ENCODE measurements at places on chromosomes 1 and 21.

DNA sequence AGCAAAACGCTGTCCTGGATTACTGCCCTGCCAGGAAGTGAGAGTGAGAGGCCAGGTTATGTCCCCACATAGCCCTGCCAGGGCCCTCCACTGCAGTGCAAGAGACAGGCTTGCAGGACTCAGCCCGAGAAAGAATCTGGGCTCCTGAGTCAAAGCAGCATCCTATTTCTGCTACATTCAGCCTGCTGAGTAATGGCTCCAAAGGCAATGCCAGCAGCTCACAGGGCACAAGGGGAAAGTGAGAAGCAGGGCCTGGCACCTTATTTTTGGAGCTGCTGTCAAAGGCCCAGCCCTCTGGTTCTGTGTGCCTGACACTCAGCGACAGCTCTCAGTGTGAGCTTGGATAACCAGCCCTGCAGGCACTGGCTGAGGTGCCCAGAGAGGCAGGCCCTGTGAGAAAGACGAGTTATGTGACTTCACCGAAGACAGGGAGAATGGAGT lies 83.9 kb downstream of the DTL start:
- no peak for DNase-seq

- no peak for DNase-seq
These were observed 107.2 kb downstream of the C1orf21 start for GRCh38 chr1:184493987-184494388.

DNA sequence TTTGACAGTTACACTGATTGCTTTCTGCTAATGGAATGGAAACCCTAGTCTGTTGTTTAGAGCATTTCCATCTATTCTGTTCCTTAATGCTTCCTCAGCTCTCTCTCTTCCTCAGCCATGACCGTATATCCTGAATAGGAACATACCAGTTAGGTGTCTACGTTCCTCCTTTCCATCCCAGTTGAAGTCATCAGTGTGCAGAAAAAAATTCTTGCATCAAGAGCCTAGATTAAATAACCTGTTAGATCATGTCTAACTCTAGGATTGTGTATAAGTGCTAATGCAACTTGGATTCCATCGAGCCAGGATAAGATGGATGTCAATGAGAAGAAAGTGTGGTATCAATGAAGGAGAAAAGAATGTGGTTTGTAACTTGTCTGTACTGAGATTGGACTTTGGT lies 18.7 kb downstream of the UBAP2L start:
- DNase-seq = no peak

- DNase-seq = no peak
These were observed 18.3 kb downstream of the GPR137B start for GRCh38 chr1:236160540-236161127.
